ENCODE measurements at places on chromosomes 7 and 10.

DNA sequence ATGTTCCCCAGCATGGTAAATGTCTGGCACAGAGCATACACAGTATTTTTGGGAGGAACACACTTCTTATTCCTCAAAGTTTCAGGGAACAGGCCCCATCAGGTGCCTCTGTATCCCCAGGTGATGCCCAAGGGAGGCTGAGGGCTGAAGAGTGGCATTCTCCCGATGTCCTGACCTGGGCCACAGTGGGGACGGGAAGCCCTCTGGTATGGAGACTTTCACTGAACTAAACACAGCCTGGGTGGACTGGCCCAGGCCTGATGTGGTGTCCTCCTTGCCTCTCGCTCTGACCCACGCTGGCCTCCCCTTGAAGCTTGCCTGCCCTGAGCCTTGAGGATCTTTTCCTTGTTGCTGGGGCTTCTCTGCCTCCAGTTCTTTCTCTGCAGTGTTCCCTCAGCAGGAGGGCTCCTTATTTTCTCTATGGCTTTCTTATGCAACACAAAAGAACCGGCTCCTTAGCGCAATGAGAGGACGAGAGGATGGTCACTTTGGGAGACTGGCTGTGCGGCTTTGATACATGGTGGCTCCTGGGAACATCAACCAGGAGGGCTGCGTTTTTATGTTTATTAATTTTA lies 157.5 kb upstream of the TNS3 start:
- no peak for DNase-seq

- DNase-seq: no peak
These were observed 42.3 kb downstream of the COA1 start for GRCh38 chr7:43686991-43687390.

- no peak for DNase-seq
These were observed 77.0 kb upstream of the OIT3 start for GRCh38 chr10:72816565-72816964.

DNA sequence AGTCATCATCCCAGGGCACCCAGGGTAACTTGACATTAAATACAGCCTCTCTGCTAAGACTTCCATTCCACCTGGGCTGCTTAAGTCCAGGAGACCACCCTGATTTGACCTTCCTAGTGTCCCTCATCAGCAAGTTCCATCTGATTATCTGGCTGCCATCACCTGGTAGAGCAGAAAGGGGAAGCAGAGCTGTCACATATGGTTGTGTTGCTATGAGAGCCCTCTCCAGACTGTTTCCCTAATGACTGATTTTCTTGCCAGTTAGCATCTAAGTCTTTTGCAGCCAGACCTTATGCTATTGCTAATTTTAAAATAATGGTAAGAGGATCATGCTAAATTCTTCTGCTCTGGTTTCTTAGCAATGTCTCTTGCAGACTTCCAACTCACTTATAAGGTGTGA lies 38.7 kb downstream of the KCNH2 start:
- no peak for DNase-seq

GRCh38 chr10:100710151-100710871 lies 35.1 kb upstream of the PAX2 start:
- DNase-seq: no peak

- peak; percentile 5 for DNase-seq
These were observed 6.2 kb upstream of the PSTK start for GRCh38 chr10:122974023-122974422.

DNA sequence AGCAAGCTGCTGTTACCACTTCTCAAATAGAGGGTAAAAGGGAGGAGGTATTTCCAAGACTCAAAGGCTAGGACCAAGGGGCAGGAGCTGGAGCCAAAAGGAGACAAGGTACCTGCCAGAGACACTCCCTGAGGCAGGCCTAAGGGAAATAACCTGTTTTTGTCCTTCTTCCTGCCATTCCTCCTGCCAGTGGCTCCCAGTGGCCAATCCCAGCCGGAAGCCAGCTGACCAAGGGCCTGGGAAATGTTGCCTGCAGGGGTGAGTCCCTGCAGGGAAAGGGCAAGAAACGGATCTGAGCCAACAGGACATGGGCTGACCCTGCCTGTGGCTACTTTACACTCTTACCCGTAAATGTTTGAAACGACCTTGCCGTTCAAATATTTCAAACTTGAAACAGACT lies 3.5 kb downstream of the CYTH3 start:
- DNase-seq: no peak

DNA sequence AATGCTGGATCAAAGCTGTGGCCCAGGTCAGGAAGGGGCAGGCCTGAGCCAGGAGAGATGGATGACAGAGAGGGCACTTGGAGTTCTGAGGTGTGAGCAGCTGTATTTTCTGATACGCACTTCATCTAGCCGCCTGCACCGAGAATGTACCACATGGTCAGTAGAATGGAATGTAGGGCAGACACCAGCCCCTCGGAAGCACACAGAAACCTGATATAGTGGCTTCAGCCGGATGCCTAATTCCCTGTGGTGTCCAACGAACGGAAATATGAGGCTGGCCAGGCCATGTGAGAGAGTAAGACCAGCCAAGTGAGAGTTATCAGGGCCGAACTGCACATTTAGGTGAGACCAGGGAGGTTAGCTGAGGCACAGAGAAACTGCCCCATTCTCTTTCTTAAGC lies 46.7 kb upstream of the PLCE1 start:
- peak; percentile 93 for DNase-seq

GRCh38 chr10:58757352-58758065 lies 244.8 kb downstream of the BICC1 start:
- DNase-seq: peak; percentile 11

- DNase-seq: no peak
These were observed 6.5 kb downstream of the PTF1A start for GRCh38 chr10:23198610-23198939.

DNA sequence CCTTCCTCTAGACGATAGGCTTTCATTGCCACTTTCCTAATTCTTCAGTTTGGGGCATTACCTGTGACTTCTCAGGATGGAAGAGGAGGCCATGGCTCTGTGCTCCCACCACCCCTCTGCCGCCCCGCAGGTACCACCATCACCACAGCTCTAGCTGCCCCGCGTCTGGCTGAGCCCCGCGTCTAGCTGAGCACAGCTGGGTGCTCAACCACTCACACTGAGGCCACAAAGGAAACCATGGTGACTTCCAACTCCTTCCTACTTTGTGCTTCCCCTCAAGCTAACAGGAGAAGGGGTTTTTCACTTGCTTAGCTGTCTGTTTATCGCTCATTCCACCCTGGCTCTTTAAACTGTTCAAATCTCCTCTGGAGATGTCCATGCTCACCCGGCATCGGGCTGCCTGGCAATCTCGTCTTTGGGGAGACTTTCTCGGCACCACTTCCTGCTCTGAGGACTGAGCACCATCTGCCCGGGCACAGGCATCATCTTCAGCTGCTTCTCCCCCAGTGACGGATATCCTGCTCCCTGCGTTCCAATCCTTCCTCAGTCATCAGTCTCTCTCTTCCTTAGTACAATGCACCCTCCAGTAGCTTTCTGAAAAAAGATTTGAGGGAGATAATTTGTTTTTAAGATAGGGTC lies 59.4 kb downstream of the MAD1L1 start:
- DNase-seq: no peak

GRCh38 chr10:112601214-112602090 lies 154.4 kb downstream of the VTI1A start:
- no peak for DNase-seq

- DNase-seq: no peak
These were observed 9.1 kb upstream of the TOMM7 start for GRCh38 chr7:22831602-22832305.

DNA sequence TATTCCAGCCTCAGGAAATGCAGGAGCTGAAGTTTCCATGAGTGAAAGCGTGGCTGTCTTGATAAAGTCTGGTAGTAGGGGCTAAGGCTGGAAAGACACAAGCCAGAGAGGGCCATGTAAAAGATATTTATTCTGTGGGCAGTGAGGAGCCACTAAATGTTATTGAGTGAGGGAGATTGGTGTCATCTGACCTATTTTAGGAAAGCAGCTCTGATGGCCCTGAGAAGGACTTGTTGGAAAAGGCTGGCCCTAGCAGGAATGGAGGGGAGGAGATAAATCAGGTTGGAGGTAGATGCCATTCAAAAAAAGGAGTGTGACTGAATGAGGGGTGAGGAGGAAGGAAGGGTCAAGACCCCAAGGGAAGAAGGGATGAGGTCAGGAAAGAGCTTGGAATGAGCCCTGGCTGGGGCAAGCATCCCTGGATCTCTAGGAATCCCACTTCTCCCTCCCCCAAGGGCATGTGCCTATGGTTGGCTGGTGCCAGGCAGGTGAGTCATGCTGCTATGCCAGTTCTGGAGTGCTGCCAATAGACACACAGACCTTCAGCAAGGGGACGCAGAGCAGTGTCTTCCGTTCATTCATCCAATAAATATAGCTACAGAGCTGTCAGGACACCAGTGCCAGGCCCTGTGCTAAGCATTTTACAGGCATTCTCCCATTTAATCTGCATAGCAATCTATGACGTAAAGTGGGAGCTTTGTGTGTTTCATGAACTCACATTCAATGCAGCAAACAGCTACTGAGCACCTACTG lies 2.0 kb downstream of the ANKRD2 start:
- peak; percentile 39 for DNase-seq

GRCh38 chr7:100745184-100745583 lies 11.8 kb downstream of the ZAN start:
- peak; percentile 44 for DNase-seq

GRCh38 chr7:52257890-52258289 lies 777.5 kb upstream of the POM121L12 start:
- no peak for DNase-seq

GRCh38 chr7:26705567-26705966 lies 158.8 kb downstream of the SKAP2 start:
- DNase-seq: peak; percentile 93

DNA sequence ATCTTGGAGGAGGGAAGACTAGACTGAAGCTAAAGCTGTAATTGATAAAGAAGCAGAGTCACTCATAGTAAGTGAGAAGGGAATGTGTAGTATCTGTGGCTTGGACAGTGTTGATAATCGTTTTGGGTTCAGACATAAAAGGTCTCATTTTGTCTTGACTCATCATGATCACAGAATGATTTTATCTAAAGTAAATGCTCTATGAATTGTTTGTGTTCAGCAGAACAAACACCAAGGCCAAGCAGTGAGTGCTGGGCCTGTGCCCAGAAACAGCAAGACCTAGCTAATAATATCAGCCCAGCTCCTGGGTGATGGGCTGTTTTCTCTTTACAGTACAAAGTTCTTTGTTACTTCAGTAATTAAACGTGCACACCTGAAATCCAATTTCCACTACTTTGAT lies 26.7 kb upstream of the CD36 start:
- DNase-seq: peak; percentile 92

DNA sequence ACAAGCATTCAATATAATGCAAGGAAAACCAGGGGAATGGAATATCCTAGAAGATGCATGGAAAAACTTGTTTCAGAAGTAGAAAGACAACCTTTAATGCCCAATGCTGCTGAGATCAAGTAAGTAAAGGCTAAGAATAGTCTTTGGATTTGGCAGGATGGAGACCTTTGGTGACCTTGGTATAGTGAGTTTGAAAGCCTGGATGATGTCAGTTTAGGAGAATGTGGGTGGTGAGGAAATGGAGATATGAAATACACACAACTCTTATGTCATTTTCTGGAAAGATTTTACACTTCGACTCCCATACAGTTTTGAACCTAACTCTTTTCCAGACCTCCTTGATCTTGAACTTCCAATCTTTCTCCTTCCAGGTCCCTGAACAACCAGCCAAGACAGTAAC lies 185.7 kb downstream of the TFEC start:
- DNase-seq: peak; percentile 33

DNA sequence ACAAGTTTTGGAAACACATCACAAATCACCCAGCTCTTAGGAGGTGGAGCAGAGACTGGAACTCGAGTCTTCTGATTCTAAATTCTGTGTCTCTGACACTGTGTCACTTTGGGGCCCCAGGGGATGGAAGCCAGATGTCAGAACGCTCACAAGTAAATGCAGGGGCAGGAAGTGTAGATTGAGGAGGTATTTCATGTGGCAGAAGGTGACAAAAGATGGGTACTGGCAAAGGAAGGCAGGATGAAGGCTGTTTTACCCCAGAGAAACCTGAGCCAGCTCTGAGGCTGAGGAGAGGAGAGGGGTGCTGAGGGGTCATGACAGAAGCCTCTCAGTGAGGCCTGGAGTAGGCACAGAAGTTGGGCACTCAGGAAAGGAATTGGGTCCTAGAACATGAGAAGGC lies 6.0 kb upstream of the PURB start:
- DNase-seq: no peak

GRCh38 chr7:121696954-121697353 lies 176.0 kb upstream of the PTPRZ1 start:
- DNase-seq: no peak

DNA sequence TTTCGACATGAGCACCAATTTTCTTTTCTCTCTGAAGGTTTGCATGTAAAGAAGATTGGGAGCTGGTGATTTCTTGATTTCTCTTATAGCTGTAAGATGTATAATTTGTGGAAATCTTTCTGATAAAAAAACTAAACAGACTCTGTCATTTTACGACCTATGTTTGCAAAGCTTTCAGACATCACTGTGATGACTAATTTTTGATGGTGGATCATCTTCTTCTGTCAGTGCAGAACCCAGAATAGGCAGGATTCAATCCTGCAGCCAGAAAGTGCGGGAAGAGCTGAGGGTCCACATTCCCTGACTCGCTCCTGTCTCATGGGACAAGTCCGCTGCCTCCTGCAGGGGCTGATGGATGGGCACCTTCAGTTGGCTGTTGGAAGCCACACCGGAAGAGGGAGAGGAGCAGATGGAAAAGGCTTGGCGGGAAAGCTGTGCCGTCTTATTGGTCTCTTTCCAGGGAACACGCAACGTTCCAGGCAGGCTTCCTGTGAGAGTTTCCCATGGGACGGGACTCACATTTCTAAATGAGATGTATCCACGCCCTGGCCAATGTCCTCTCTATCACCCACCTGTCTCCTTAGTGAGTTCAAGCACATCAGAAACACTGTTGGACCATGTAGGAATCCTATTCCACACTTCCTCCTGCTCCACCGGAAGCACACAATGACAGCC lies 186.9 kb downstream of the PRPF18 start:
- no peak for DNase-seq

DNA sequence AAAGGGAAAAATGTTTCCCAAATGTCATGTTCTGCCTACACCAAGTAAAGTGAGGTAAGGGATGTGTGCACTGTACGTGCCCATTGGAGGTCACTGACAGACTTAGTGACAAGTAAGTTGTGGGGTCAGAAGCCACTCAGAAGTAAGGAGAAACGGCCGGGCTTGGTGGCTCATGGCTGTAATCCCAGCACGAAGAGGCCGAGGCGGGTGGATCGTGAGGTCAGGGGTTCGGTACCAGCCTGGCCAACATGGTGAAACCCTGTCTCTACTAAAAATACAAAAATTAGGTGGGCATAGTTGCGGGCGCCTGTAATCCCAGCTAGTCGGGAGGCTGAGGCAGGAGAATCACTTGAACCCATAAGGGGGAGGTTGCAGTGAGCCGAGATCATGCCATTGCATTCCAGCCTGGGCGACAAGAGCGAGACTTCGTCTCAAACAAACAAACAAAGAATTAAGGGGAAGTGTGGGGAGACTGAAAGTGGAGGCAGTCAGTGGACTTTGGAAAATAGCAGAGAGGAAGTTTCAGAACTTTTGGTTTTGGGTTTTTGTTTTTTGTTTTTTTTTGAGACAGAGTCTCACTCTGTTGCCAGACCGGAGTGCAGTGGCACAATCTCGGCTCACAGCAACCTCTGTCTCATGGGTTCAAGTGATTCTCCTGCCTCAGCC lies 114.8 kb downstream of the WDFY4 start:
- DNase-seq: no peak

- no peak for DNase-seq
These were observed 141.6 kb downstream of the DGKB start for GRCh38 chr7:14760730-14761478.
